COR-L47 (cell line): ENCODE measurements at places on chromosomes 1 and 21.

DNA sequence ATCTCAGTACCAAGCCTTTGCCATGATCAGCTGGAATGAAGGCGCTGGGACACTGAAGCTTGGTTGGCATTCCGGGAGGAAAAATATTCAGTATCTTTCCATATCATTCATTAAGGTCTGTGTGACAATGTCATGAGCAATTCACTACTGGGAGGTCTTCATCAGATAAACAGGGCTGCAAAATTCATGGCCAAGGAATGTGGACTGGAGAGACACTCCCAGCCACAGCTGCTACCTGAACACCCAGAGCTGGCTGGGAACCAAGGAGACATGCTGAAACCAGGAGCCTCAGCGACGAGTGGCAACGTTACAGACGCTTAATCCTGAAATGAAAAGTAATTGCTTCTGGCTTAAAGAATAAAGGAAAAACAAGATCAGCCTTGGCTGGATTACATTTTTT is 30.6 kb upstream of the DDAH1 start:
- DNase-seq: no peak

- no peak for DNase-seq
Measured at GRCh38 chr1:171666114-171666769, 13.8 kb upstream of the MYOC start.

- DNase-seq: no peak
Measured at GRCh38 chr1:41622402-41622801, 137.9 kb upstream of the EDN2 start.

GRCh38 chr1:227335242-227336020 is 17.1 kb upstream of the CDC42BPA start:
- DNase-seq: no peak

DNA sequence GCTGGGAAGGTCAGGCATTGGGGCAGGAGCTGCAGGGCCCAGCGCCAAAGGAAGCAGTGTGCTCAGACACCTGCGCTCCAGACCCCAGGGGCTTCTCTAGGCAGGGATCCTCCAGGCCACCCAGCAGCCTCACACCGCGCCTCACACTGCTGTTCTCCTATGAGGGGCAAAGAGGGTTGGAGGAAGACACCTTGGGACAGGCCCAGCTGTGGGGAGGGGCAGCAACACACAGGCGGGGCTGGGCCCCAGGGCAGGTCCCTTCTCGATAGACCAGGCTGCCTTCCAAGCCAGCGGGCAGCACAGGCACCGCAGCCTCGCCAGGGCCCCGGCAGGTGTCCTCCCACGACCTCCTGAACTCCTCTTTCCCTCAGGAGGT is 20.7 kb upstream of the PRSS38 start:
- no peak for DNase-seq

- DNase-seq: no peak
Measured at GRCh38 chr1:99369154-99369553, 104.9 kb downstream of the PLPPR4 start.

GRCh38 chr1:229597877-229598276 is 28.0 kb downstream of the TAF5L start:
- DNase-seq: no peak

- DNase-seq: no peak
Measured at GRCh38 chr1:216820345-216820744, 97.1 kb upstream of the ESRRG start.

- DNase-seq: no peak
Measured at GRCh38 chr1:89100412-89100811, 25.5 kb downstream of the GBP2 start.
